ENCODE measurements at places on chromosomes 5 and 9.

DNA sequence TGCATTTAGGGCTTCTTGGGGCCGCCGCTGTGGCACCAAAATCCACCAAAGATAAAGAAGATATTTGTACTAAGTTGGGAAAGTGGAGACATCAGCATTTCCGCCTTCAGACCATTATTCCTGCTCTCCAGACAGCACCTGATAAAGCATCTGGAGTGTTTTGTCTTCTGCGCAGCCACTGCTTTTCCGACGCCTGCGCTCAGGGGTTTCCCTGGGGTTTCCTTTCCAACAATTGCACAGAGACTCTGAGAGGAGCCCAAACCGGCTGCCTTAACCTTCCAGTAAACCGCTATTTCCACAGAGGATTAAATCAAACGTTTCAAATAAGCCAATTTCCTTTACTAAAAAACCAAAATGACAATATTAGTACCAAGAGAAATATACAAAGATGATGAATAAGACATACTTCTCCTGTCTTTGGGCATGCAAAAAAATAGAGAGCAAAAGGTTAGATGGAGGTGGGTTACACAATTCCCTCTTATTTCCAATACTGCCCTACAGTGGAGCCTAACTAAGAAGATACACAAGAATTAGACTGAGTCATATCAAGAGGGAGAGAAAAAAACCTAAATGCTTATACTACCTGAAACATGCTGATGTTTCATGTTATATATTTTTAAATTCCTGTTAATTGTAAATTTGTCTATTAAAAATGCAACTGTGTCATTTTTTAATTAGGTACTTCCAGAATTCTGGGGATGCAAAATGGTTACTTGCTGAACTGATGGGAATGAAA lies 98.4 kb downstream of the MAPKAP1 start:
- DNase-seq = no peak

GRCh38 chr9:72473474-72474261 lies 47.7 kb upstream of the TMC1 start:
- no peak for DNase-seq

DNA sequence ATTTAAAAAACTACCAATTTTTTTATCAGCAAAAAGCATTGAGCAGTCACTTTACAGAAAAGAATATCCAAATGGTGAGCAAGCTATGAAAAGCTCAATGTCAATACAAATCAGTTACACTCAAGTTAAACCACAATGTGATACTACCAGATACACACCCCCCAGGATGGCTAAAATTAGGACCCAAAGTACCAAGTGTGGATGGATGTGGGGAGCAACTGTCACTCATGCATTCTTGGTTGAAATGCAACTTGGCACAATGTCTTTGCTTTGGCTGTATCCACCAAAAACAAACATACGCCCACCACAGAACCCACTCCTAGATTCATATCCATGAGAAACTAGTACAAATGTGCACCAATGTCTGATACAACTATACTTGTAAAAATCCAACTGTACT lies 120.0 kb upstream of the IRX1 start:
- DNase-seq = no peak

- DNase-seq = no peak
These were observed 810.4 kb upstream of the GRAMD2B start for GRCh38 chr5:125612776-125613175.

DNA sequence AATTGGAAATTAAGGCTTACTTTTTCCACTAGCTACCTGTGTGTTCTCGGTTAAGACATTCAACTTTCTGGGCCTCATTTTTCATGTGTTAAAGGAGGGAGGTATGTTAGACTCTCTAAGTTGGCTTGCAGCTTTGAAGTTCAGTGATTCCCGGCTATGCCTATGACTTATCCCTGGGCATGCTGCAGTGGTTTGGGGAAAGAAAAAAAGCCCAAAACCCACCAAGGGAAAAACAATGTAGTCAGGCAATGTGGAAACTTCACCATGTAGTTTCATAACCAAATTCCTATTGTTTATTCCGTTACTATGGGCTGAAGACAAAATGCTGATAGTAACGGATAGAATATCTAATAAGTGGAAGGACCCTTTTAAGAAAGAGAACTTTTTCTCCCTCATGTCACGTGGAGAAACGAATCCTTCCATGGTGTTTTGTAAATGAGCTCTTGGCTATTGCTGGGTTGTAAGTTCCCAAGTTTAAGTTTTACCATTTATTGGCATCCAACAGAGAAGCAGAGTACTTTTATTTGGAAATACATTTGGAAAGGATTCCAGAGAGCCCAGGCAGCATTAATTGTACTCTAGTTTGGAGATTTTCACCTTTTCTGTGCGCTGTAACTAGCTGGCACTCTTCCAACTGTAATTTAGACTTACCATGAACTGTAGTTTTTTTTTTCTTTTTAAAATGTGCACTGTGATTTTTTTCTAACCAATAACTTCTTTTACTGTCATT lies 84.9 kb upstream of the MPDZ start:
- no peak for DNase-seq

DNA sequence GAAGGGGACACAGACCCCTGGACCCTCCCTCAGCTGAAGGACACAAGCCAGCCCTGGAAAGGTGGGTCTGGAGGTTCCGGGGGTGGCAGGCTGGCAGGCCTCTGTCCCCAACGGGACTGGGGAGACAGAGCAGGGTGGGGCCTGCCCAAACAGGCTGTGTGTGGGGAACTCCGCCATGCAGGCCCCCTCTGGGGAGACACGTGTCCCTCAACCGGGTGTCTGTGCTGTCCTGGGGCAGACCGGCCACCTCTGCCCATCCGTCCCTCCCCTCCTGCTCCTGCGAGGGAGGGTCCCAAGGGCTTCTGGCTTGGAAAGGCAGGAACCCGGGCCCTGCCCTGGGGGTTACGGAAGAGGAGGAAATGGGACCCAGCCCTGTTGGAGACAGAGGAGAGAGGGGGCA lies 1.4 kb downstream of the SLC34A3 start:
- DNase-seq = no peak

GRCh38 chr5:148816357-148816756 lies 10.1 kb upstream of the ADRB2 start:
- DNase-seq = no peak

GRCh38 chr5:72661405-72661804 lies 154.2 kb upstream of the ZNF366 start:
- no peak for DNase-seq

DNA sequence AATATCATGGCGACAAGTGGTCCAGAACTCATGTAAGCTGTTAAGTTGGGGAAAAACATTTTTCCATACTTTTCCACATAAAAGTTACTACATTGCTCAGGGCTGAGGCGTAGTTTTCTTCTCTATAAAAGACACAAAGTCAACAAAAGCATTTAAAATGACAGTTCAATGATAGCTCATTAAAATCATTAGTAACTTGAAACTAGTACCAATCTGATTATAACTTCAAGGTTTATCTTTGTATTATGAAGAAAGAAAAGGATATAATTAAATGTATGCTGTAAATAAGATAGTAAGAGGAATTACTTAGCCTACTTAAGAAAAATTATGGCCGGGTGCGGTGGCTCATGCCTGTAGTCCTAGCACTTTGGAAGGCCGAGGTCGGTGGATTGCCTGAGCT lies 9.9 kb downstream of the NME5 start:
- DNase-seq = no peak

- DNase-seq = no peak
These were observed 367.1 kb upstream of the IZUMO3 start for GRCh38 chr9:24912767-24913166.

Measured in stimulated activated CD4-positive, alpha-beta T cell treated with anti-CD3 and anti-CD28 coated beads, TNF-alpha, amount 100 ng/mL, for 1 hour (primary cell).